ENCODE measurements at places on chromosomes 5 and 9. TPM values are rescaled to one million over a fixed set of nuclear protein-coding genes. Genes with fewer than 3 reads are reported as not detected.
A peak's percentile ranks its signal among the peaks of the same experiment; 100 is the strongest.

FAT2 gene
- total RNA-seq: 9.9 TPM

NAIP gene
- total RNA-seq: 4.1 TPM

ENTPD8 gene
- total RNA-seq: not detected

DNA sequence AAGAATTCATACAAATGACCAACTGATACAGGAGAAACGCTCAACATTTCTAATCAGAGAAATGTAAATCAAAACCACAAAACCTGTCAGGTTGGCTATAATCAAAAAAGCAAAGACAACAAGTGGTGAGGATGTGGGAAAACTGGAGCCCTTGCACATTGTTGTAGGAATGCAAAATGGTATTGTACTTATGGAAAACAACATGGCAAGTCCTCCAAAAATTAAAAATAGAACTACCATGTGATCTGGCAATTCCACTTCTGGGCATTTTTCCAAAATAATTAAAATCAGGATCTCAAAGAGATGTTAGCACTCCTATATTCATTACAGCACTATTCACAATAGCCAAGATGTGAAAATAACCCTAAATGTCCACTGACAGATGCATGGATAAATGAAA, 76.1 kb downstream of the FNIP1 start:
- H3K27me3 ChIP-seq: no peaks in the 10 kb centered on the region
- no peak overlapping the region for H3K4me3 ChIP-seq
- no peaks in the 10 kb centered on the region for H3K4me1 ChIP-seq

DNA sequence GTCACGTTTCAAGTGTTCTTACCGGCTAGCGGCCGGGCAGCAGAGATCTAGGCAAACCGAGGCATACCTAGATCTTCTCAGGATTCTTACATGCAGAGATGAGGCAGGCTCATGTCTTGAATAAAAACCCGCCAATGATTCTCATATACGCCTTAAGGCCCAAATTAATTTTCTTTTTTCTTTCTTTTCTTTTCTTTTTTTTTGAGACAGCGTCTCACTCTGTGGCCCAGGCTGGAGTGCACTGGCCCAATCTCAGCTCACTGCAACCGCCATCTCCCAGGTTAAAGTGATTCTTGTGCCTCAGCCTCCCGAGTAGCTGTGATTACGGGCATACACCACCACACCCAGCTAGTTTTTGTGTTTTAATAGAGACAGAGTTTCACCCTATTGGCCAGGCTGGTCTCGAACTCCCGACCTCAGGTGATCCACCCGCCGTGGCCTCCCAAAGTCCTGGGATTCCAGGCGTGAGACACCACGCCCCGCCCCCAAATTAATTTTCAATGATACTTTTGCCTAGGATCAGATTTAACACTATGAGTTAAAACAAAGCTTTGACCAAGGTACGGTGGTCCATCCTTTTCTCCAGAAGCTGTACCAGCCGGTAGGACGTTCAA, 1.5 kb downstream of the C9orf40 start:
- H3K4me3 ChIP-seq: peak overlapping the region; percentile 88
- no peaks in the 10 kb centered on the region for H3K27me3 ChIP-seq
- H3K4me1 ChIP-seq: peaks cover 9% of the 10 kb centered on the region

ELAVL2 gene
- total RNA-seq: 1.6 TPM

DNA sequence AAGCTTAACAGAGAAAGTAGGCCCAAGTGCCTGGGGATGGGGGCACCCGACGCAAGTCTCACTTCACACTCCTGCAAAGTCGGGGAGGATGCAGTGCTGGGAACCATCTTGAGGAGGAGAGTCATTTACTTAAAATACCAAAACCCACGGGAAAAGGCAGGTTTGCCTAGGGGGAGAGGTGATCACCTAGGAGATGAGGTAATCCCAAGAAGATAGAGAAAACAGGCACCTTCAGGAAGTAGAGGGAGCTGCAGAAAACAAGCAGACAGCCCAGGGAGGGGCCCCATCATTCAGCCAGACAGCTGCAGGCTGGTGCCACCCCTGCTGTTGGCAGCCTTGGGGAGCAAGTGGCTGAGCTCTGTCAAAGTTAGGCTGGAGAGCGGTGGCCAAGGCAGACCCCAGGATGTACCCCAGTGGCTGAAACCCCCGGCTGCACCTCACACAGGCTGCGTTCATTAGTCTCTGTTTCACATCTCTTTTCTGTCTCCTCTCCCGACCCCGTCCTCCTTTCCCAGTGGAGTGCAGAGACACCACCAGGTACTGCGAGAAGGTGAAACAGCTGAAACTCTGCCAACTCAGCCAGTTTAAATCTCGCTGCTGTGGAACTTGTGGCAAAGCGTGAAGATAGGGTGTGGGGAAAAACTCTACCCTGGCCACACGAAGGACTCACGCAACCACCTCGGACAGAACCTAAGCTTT, 124.9 kb downstream of the SAXO1 start:
- H3K27ac ChIP-seq: no peak overlapping the region
- H3K4me3 ChIP-seq: no peak overlapping the region
- no peaks in the 10 kb centered on the region for H3K4me1 ChIP-seq
- H3K36me3 ChIP-seq: no peaks in the 10 kb centered on the region
- no peak for DNase-seq
- peaks cover 24% of the 10 kb centered on the region for H3K27me3 ChIP-seq

GRCh38 chr5:32038523-32038922, 135.6 kb downstream of the GOLPH3 start:
- no peaks in the 10 kb centered on the region for H3K27me3 ChIP-seq
- peaks cover 11% of the 10 kb centered on the region for H3K4me1 ChIP-seq
- peaks cover 41% of the 10 kb centered on the region for H3K36me3 ChIP-seq
- no peak for DNase-seq
- H3K4me3 ChIP-seq: no peak overlapping the region

DNA sequence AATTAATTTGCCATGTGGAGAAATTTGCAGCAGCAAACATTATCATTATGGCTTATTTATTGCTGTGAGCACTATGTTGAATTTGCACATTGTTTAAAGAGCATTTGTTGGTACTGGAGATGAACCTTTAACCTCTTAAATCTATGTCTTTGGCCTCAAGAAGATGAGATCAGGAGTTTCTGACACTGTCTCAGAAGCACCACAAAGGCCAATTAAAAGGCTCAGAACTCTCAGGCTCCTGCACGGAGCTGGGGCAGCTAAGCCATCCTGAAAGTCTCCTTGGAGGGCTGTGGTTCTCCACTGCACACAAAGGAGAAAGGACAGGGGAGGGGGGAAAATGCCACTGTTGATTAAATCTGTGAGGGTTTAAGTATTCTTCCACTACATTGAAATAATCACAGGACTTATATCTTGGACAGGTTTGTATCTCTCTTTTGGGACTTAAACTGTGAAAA, 33.1 kb downstream of the ZNF366 start:
- no peak overlapping the region for H3K27ac ChIP-seq
- no peak overlapping the region for H3K4me3 ChIP-seq
- H3K27me3 ChIP-seq: no peaks in the 10 kb centered on the region
- H3K4me1 ChIP-seq: peaks cover 49% of the 10 kb centered on the region
- DNase-seq: no peak

RFK gene
- 27.0 TPM for total RNA-seq

DNA sequence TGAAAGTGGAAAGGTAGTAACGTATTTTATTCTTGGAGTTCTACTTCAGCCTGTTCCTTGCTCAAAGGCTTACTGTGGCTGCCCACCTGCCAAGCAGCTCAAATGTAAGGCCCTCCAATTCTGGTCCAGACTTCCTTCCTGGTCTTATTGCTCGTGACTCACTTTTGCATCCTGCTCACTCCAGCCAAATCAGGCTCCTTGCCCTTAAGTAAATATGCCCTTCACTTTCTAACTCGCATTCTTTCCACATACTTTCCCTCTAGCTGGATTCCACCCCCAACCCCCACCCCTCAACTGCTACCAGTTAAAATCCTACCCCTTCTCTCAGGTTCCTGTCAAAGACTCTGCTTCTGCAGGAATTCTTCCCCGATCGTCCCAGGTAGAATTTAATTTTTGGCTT, 96.6 kb downstream of the GALNT10 start:
- peak; percentile 87 for DNase-seq
- H3K4me3 ChIP-seq: no peak overlapping the region
- peak overlapping the region; percentile 23 for H3K27ac ChIP-seq
- H3K36me3 ChIP-seq: no peaks in the 10 kb centered on the region

- peak; percentile 75 for DNase-seq
- H3K27ac ChIP-seq: no peak overlapping the region
- H3K4me1 ChIP-seq: peaks cover 12% of the 10 kb centered on the region
- no peaks in the 10 kb centered on the region for H3K36me3 ChIP-seq
- H3K4me3 ChIP-seq: peak overlapping the region; percentile 7
- H3K27me3 ChIP-seq: no peaks in the 10 kb centered on the region
Measured at GRCh38 chr5:173573126-173573960, 43.1 kb downstream of the BOD1 start.

DNA sequence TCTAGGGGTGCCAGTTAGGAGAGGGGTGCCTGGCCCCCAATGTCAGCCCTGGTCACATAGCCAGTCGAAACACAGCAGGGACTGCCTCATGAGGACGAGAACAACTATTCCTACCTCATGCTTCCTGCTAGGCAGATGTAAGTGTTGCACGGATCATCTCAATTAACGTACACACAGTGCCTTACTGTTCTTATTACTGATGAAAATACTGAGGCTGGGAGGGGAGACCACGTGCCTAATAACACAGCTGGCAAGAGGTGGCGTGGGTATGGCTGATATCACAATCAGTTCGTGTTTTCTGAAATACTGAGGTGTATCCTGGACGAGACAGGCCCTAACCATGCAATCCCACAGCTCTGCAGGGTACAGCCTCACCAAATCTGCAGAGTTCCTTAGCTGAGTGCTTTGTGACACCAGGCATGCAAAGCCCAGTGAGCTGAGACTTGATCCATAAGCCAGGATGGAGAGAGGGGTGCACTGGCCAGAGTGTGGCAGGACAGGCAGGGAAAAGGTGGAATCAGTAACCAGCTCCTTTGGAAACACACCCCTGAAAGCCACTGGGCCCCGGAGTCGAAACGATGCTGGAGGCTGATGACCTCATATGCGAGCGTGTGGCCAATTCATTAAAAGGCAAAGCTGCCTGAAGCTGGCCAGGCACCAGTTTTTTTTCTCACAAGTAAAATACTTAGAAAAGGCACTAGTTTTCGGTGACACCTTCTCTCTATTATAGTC, 63.9 kb downstream of the PRRT1B start:
- H3K4me3 ChIP-seq: peak overlapping the region; percentile 54
- peak overlapping the region; percentile 73 for H3K27ac ChIP-seq
- peaks cover 29% of the 10 kb centered on the region for H3K4me1 ChIP-seq
- H3K36me3 ChIP-seq: peaks cover 30% of the 10 kb centered on the region

SLIT3 gene
- 0.34 TPM for total RNA-seq

UBAC1 gene
- 32.5 TPM for total RNA-seq

PLAC8L1 gene
- total RNA-seq: 3.0 TPM

- no peaks in the 10 kb centered on the region for H3K36me3 ChIP-seq
- peaks cover 11% of the 10 kb centered on the region for H3K27me3 ChIP-seq
- H3K4me3 ChIP-seq: no peak overlapping the region
- DNase-seq: no peak
- peaks cover under 1% of the 10 kb centered on the region for H3K4me1 ChIP-seq
Measured at GRCh38 chr5:69497006-69497520, 4.5 kb downstream of the OCLN start.

DNA sequence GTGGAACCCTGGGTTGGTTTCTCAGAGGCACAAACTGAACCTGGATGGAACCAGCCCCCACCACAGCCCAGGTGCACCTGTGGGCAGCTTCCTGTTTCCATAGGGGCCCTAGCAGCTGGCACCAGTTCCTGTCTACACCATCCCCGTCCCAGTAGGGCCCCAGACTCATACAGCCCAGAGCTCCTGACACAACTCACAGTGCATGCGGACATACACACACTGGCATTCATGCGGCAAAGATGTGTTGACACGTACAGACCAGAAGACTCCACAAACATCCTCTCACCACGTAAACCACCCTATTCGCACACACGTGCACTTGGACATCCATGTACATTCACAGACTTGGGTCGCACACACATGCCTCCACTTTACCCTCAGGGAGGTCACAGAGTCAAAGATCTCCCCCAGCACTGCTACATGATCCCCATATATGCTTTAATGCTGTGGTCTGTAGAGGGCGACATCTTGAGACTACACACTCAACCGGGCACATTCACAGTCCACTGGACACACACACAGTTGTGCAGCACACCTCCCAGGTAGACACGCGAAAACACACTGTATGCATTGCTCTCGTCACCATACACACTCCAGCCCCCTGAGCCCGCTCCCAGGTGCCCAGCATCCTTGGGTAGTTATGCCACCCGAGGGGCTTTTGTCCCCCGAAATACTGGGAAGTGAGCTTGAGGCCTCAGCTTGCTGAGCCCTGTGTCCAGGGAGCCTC, 22.4 kb downstream of the CXXC5 start:
- peaks cover 25% of the 10 kb centered on the region for H3K4me1 ChIP-seq
- peaks cover 7% of the 10 kb centered on the region for H3K36me3 ChIP-seq
- DNase-seq: no peak
- H3K27me3 ChIP-seq: no peaks in the 10 kb centered on the region
- peak overlapping the region; percentile 93 for H3K27ac ChIP-seq

- no peak overlapping the region for H3K4me3 ChIP-seq
- no peaks in the 10 kb centered on the region for H3K4me1 ChIP-seq
- no peaks in the 10 kb centered on the region for H3K27me3 ChIP-seq
Measured at GRCh38 chr5:164475339-164475977, 970.0 kb downstream of the MAT2B start.

LSM11 gene
- 3.4 TPM for total RNA-seq

- H3K36me3 ChIP-seq: no peaks in the 10 kb centered on the region
- no peak for DNase-seq
- H3K27ac ChIP-seq: no peak overlapping the region
Measured at GRCh38 chr9:14350349-14350728, 36.4 kb upstream of the NFIB start.

DNA sequence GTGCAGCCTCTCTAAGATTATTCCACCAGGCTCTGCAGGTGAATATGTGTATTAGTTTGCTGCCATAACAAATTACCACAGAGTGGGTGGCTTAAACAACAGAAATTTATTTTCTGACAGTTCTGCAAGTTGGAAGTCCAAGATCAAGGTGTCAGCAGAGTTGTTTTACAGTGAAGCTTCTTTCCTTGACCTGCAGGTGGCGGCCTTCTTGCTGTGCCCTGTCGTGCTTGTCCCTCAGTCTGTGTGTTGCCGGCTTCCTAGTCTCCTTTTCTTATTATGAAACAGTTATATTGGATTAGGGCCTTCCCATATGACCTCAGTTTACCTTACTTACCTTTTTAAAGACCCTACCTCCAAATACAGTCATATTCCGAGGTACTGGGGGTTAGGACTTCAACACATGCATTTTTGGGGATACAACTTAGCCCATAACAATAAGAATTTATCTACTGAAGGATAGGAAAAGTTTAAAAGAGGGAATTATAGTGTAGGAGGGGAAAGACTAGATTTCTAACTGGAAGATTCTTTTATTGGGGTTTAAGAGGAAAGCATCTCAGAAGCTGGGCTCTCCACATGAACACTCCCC, 97.4 kb downstream of the OSTF1 start:
- no peak overlapping the region for H3K4me3 ChIP-seq
- no peaks in the 10 kb centered on the region for H3K27me3 ChIP-seq
- peak; percentile 64 for DNase-seq
- peaks cover 5% of the 10 kb centered on the region for H3K4me1 ChIP-seq
- H3K27ac ChIP-seq: no peak overlapping the region
